Activated naive CD4-positive, alpha-beta T cell (primary cell): ENCODE measurements at places on chromosomes 2 and 18.
A peak's percentile ranks its signal among the peaks of the same experiment; 100 is the strongest.

- no peak for DNase-seq
Measured at GRCh38 chr2:204078003-204078698, 141.6 kb downstream of the ICOS start.

DNA sequence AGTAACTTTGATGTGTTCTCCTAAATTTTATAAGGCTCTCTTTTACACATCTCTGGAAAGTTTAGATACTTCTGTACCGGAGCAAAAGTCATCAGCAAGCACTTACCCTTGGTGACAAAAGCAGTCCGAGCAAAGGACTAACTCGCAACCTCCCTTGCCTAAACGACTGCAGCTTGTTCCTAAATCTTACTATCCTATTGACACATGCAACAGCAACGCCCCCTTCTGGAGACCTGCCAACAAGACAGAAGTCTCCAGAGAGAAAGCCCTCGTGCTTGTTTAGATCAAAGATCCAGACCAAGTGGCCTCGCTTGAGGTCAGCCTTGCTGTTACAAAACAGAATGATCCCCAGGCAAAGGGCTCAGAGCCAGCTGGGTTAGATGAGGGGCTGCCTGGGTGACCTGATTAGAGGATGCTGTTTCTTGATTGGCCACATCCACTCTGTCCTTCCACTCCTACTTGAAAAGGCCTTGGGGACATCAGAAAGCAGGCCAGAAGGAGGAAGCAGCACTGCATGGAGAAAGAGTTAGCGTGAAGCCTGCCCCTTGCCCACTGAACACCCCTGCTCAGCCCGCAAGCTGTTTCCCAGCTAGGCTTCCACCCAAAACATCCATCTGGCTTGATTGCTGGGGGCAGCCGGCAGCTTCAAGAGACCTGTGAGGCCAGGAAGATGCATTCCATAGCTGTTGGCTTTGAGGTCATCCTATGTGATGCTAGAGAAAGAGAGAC is 94.3 kb downstream of the HNRNPLL start:
- DNase-seq = peak; percentile 50

DNA sequence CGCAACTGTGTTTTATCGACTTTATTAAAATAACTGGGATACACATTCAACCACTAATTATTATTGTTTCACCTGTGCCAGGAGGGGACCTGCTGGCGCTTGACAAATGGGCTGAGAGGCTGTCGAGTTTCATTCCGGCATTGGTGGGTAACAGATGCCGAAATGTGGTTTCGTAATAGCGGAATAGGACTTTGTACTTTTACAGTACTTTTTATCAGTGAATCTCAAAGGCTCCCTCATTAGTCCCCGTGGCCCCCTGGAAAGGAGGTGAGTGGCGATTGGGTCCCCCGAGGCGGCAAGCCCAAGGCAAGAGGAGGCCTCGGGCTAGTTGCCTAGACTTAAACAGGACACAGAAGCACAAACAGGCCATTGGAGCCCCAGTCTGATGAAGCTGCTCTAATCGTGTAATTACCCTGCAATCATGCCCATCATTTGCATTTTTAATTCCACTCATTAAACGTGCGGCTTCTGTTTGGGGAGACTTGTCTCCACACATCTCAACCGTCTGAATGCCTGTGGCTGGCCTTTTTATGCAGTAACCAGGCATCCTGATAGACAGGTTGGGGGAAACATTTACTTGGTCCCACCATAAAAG is 193.2 kb downstream of the INO80D start:
- no peak for DNase-seq

GRCh38 chr2:239035361-239035814 is 187.5 kb downstream of the TWIST2 start:
- DNase-seq = peak; percentile 67

DNA sequence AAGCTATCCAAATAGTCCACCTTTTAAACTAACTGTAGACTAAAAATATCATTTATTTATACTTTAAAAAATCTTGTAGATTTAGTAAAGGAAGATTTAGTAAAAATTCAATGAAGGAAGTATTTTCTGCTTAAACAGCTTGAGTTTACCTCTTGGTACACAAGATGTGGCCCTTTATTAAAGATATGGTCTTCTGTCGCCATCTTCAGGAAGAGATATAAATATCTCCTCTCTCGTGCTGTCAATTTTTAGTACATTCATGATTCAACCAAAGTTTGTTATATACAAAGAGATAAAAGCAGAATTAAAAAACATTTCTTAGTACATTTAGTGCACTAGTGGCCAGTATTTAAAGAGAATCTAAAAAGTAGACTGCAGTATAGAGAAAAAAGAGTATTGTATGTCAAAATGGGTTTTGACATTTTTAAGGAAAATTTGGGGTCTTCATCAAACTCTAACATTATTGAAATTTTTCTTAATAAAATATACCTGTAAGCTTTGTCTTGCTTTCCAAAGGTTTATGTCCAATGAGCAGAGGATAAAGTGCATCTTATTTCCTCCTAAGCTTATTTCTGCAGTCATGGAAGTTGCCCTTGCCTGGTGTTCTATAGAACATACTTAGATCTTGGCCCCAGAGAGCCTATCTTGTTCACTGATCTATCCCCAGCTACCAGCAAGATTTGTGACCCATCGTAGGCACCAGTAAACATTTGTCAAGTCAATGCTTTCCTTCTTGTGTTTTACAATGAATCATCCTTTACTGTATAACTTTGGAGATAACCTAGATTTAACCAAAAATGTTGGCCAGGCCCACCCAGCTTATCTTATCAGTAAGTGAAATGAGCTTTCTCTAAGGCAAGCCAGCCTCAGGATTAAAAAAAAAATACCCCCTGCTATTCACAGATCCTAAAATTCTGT is 18.5 kb upstream of the EML6 start:
- DNase-seq = no peak

DNA sequence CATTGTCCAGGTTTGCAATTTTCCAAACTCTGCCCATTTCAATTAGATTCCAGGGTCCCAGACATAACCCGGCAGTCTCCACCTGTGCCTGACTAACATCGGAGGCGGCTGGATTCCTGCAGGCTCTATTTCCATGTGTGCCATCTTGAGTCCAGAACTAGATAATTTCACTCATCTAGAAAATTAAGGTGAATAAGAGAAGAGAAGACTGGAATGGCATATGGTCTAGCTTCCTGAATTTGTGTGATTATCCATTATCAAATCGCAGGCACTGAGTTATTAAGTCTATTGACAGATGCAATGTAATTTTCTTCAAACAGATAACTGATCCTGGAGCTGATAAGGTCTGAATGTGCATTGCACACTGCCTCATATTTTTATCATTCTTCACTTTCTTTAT is 305.2 kb downstream of the ETAA1 start:
- no peak for DNase-seq

- no peak for DNase-seq
Measured at GRCh38 chr2:173446722-173447121, 92.0 kb downstream of the CDCA7 start.

DNA sequence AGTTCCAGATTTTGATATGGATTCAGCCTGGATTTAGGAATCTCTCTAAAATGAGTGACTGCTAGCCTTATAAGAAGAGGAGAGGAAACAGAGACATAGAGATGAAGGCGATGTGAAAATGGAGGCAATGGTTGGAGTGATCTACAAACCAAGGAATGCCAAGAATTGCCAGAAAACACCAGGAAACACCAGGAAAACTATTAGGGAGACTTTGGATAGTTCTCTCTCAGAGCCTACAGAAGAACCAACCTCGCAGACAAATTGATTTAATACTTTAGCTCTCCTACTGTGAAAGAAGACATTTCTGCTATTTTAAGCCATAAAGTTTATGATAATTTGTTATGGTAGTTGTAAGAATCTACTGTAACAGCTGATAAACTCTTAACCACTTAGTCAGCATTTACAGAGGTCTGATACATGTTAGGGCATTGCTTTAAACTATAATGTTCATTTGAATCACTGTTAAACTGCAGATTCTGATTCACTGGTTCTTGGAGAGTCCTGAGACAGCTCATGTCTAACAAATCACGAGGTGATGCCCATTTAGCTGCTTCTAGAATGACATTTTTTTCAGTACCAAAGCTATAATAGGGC is 1702.6 kb upstream of the LRRTM1 start:
- no peak for DNase-seq

GRCh38 chr2:46202987-46203386 is 94.2 kb upstream of the EPAS1 start:
- no peak for DNase-seq

- DNase-seq = no peak
Measured at GRCh38 chr18:55906536-55906935, 318.5 kb upstream of the TCF4 start.

- DNase-seq = no peak
Measured at GRCh38 chr2:147450661-147451510, 393.9 kb upstream of the ACVR2A start.

- no peak for DNase-seq
Measured at GRCh38 chr2:197704434-197705120, 592 bp upstream of the MARS2 start.

DNA sequence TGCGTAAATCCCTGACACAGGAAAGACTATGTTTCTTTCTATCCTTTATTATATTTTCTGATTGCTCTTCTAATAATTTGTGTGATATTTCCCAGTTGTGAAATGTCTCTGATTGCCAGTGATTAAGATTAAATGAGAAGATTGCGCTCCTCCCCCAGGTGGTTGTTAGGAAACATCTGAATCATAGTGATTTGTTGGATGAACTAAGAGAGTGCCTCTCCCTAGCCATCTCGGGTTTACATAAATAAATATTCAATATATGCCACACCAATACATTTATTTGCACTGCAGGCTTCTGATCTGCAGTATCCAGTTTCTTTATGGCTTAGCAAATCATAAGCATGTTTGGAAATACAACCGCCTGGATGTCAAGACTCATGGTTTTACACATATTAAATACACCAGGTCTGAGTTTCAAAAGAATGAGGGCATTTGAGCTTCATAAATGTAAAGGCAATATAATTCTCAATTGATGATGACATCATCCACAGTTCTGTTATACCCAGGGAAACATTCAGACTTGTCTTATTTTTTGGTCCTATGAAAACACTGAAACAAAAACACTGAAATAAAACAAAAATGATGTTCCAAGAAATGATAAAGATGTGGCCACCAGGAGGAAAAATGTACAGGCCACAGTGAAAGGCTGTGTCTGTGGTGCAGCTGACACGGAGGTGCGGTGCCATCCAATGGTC is 826.7 kb upstream of the ACVR2A start:
- DNase-seq = no peak

- DNase-seq = no peak
Measured at GRCh38 chr2:23695214-23695889, 231.6 kb downstream of the ATAD2B start.

DNA sequence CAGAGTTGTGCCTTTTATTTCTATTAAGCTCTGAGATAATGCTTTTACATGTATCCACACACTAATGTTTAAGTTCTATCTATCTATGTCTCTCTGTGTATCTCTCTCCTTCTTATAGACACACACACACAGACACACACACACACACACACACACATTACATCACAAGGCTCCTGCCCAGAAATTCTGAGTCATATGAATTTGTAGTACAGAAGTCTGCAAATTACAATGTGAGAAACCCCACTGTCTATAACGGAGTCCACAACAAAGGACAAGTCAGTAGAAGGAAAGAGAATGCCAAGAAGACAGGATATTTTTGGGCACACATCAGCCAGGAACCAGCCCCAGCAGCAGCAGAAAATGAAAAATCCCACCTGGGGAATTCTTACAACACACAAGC is 142.4 kb downstream of the EN1 start:
- no peak for DNase-seq

DNA sequence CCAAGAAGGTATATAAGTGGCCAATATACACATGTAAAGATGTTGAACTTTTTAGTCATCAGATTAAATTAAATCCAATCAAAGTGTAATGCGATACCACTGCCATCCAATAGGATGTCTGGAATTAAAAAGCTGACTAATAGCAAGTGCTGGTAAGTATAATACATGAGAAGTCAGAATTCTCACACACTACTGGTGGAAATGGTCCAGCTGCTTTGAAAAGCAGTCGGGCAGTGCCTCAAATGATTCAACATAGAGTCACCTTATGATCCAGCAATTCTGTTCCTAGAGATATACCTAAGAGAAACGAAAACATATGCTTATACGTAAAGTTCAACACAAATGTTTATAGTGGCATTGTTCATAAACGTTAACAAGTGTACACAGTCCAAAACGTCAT is 124.1 kb upstream of the MYT1L start:
- no peak for DNase-seq

GRCh38 chr2:102460467-102460866 is 12.6 kb upstream of the SLC9A4 start:
- no peak for DNase-seq

DNA sequence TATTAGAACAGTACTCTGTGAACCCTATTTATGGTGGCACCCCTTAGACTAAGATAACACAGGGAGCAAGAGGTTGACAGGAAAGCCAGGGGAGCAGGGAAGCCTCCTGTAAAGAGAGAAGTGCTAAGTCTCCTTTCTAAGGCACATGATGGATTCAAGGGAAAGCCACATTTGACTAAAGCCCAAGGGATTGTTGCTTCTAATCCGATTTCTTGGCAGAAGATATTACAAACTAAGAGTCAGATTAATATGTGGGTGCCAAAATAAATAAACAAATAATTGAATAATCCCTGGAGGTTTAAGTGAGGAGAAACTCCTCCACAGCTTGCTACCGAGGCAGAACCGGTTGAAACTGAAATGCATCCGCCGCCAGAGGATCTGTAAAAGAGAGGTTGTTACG is 333.2 kb downstream of the SOX11 start:
- DNase-seq = no peak

GRCh38 chr2:111173856-111174255 is 53.1 kb downstream of the BCL2L11 start:
- no peak for DNase-seq

DNA sequence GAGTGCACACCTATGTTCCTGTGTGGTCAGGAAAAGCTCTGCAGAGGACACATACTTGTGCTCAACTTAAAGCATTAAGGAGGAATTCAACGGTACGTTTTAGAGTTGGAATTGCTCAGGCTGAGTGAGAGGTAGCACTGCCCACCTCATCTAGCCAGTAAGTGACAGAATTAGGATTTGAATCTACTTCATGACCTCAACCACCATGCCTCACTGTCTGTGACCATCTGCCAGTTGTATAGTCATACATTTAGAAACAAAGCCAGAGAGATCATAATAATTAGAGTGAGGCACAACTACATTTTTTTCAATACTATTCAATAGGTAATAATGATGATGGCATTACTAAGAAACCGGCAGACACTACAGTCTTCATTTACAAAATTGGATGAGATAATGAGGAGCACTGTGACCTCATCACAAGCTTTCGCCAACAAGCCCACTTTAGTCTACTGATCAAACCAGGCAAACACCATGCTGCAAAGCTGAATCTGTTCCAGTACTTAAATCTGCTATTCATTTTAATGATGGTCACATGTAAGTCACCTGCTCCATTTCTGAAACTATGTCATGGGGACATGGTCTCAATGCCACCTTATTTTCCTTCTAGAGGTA is 1018.4 kb downstream of the TMEM182 start:
- no peak for DNase-seq

- DNase-seq = no peak
Measured at GRCh38 chr2:170847716-170848115, 31.0 kb downstream of the GAD1 start.

- no peak for DNase-seq
Measured at GRCh38 chr2:41657226-41657625, 390.6 kb upstream of the PKDCC start.

- peak; percentile 64 for DNase-seq
Measured at GRCh38 chr2:239380831-239381708, 19.8 kb downstream of the HDAC4 start.
